ENCODE measurements at places on chromosomes 6 and 20.

GRCh38 chr20:35972462-35972861 is 4.1 kb downstream of the CNBD2 start:
- no peak for DNase-seq

- no peak for DNase-seq
These were observed 4.8 kb upstream of the GPR31 start for GRCh38 chr6:167162591-167162990.

DNA sequence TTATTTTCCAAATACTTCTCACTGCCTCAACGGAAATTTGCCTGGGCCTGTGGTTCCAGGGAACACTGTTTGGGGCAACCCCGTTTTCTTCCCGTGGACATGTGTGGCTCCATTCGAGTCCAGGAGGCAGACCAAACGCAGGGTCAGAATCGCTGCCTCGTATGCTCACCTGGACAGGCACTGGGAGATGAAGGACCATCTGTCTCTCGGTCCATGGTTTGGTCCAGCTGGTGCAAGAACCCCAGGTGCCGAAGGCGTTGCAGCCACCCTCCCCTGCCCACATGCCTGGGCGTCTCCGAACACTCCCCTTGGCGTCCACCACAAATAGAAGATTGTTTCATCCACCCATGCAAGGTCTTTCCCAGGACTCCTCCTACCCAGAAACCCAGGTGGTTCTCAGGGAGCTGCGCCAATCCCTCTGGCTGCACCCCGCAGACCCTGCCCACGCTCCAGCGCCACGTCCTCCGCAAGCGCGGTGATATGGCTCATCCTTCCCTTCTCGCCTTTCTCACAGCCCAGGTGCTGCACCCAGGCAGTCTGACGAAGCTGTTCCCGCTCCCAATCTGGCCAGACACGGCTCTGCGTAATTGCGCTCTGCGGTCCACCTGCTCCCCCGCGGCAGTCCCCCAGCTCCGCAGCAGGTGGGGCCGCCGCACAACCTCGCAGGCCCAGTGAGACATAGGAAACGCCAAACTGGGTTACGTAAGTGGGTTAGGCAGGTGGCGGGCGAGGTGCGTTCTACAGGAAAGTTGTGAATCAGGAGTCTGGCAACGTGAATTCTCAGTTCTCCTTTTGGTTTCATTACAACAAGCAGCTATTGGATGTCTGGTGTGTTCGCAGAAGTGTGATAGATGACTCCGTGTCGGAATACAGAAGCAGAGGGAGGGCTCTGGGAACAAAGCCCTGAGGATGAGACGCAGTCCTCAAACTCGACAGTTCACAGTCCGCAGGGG is 146.2 kb upstream of the ECI2 start:
- no peak for DNase-seq

DNA sequence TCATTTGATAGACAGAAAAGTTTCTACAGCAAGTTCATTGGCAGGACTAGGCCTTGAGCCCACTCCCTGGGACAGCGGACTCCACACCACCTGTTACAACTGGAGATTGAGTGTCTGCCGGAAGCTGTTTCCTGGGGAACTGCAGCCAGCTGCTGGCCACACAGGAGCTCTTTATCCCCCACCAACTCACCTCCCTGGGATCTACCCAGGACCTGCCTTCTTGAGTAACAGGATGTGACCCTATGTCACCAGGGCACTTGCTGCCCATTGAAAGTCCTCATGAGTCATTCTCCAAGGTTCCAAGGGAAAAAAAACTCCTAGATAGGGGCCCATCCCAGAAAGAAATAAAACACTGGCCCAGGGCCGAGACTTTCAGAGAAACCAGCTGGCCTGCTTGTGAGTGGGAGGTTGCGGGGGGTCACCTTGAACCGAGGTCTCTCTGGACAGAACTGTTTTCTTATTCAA is 37.4 kb upstream of the SLC9A8 start:
- no peak for DNase-seq

All from OCI-M1 (cell line).